GM23248 (cell line): ENCODE measurements at places on chromosomes 2 and 18.

GRCh38 chr18:44098551-44099098 is 582.1 kb upstream of the SETBP1 start:
- DNase-seq: peak; percentile 71

- no peak for DNase-seq
Observed at GRCh38 chr2:240954436-240955305, 43.7 kb upstream of the SNED1 start.

DNA sequence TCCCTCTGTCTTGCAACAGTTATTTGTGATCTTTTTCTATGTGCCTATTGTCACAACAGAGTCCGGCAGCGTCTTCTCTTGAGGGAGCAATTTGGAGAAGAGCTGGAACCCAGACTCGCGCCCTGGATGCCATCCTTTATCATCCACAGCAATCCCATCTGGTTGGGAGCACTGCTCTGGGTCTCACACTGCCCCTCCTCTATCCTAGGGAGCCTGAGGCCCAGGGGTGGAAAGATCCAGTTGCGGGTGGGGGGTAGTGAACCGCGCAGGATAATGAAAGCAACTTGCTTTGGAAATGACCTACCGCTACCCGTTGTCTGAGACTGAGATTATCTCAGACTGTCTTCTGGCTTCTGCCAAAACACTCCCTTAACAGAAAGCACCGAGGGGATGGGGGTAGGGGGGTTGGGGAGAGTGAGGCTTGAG is 713 bp downstream of the WBP1 start:
- peak; percentile 48 for DNase-seq

GRCh38 chr18:69401226-69401971 is 711 bp downstream of the DOK6 start:
- DNase-seq: peak; percentile 58

GRCh38 chr2:42217914-42218313 is 48.8 kb downstream of the EML4 start:
- no peak for DNase-seq

DNA sequence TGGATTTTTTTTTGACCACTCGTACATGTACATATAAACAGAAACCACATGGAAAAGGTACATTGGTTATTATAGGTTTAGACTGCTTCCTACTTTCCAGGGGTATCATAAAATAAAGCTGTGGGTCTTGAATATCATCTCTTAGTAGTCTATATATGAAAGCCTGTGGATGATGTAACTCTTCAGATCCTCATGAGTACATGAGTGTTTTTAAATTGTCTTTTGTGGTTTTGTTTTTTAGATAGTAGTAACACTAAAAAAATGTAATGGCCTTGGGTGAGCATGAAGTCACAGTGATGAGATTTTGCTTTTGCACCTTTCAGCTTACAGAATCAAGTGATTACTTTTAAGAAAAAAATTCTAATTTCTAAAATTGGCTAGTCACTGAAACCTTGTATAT is 80.2 kb downstream of the RAB3GAP1 start:
- DNase-seq: peak; percentile 81

GRCh38 chr2:240435457-240435947 is at the start of gene GPC1:
Gene GPC1 (plus strand): TSS chr2:240435663. CDS start chr2:240435919, 256 bp downstream.
- peak; percentile 90 for DNase-seq

- DNase-seq: no peak
Observed at GRCh38 chr2:113212245-113213060, 38.7 kb downstream of the PSD4 start.

DNA sequence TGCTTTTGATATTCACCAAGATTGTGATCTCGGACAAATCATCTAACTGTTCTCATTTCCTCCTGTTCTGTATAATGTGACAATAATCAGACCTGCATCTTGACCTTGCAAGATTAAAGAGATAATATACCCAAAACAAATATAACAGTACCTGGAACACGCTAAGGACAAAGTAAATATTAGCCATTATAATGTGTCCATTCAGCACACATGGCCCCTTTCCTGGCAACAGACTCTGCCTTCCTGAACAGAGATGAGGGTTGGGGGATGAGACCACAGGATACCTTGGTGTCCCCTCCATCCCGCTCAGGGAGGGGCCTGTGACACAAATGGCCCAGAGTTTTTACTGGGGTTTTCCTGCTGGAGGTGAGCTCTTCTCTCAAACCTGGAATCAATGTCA is 143.4 kb upstream of the SERPINE2 start:
- no peak for DNase-seq

GRCh38 chr18:43869451-43870008 is 592.2 kb upstream of the SYT4 start:
- DNase-seq: peak; percentile 63

DNA sequence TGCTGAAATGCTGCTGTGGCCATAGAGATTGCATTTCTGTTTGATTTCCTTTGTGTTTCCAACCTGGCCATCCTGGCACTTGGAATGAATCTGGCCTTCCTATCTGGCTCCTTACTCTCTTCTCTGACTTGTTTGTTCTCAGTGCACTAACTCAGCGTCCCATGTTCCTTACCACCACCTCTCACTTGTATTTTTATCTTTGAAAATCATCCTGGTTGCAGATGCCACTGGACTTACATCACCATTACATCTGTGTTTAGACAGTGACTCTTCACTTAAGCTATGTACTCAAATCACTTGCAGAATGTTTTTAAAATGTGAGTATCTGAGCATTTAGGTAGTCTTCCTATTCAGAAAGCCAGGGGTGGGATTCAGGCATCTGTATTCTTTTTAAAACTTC is 239.5 kb downstream of the WDR7 start:
- peak; percentile 87 for DNase-seq

DNA sequence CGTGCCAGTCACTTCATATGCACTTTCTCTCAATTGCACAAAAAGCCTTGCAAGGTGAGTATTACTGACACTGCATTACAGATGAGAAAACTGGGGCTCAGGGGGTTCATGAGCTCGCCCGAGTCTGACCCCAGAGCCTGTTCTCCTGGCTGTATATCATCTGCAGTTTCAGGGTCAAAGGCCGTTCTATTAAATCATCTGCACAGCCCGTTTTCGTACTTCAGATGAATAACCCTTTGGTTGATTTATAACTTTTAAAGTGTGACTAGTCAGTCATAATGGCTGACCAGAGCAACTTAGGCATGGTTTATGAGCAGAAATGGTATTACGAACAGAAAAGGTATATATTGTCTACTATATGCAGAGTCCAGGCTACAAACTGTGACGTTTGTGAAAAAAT is 35.3 kb upstream of the NPAS2 start:
- no peak for DNase-seq

- no peak for DNase-seq
Observed at GRCh38 chr2:70133491-70134322, 46.4 kb downstream of the PCBP1 start.

DNA sequence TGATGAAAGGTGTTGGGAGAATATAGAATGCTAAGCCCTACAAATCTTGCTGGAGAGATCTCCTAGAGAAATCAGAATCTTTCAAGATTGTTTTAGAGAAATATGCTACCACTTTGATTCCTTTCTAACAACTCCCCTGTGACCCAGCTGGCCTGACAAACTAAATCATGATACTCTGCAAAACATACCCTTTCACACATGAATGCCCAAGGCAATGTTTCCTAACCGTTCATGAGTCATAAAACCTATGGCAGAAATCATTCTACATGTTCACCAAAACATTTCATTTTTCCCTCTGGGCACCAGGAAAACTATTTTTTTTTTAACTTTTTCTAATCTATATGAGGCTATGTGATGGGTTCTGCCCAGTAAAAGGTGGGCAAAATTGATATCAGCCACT is 77.8 kb upstream of the SETBP1 start:
- DNase-seq: peak; percentile 42

GRCh38 chr2:182043021-182043420 is 57.4 kb downstream of the PPP1R1C start:
- no peak for DNase-seq

- no peak for DNase-seq
Observed at GRCh38 chr2:233075966-233076339, 15.8 kb downstream of the INPP5D start.

- DNase-seq: peak; percentile 43
Observed at GRCh38 chr18:44590956-44591670, 89.6 kb upstream of the SETBP1 start.

DNA sequence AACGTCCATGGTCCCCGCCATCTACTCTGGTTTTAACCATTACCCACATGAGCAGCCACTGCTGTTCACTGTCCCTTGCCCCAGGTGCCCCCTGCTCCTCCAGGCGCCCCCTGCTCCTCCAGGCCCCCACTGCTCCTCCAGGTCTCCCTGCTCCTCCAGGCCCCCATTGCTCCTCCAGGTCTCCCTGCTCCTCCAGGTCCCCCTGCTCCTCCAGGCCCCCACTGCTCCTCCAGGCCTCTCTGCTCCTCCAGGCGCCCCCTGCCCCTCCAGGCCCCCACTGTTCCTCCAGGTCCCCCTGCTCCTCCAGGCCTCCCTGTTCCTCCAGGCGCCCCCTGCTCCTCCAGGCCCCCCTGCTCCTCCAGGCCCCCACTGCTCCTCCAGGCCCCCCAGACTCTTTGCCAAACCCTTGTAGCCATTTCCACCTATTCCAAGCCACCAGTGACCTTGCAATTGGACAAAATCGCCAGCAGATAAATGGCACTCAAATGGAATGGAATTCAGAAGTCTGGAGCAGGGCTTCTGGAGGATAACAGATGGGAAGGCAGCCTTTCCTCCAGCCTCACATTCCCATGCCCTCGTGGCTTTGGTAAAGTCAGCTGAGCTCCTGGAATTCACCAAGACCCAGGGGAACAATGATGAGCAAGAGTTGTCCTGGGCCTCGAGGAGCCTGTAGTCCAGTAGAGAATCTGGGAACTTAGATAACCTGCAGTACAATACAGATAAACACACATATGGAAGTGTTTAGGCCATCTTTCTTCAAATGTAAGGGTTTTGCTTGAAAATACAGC is 13.3 kb upstream of the RPL31 start:
- DNase-seq: peak; percentile 56

- no peak for DNase-seq
Observed at GRCh38 chr18:1053331-1054315, 149.0 kb downstream of the ADCYAP1 start.

GRCh38 chr18:11066038-11066437 is 83.3 kb downstream of the PIEZO2 start:
- no peak for DNase-seq

GRCh38 chr2:169743549-169743948 is 9.9 kb downstream of the KLHL23 start:
- no peak for DNase-seq

GRCh38 chr2:185044323-185044874 is 446.1 kb downstream of the ZNF804A start:
- DNase-seq: no peak

DNA sequence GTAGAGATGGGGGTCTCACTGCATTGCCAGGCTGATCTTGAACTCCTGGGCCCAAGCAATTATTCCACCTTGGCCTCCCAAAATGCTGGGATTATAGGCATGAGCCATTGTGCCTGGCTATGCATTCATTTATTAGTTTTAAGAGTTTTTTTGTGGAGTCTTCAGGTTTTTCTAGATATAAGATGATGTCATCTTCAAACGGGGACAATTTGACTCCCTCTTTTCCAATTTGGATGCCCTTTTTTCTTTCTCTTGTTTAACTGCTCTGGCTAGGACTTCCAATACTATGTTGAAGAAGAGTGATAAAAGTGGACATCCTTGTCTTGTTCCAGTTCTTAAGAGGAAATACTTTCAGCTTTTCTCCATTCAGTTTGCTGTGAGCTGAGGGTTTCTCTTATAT is 113.7 kb upstream of the PARD3B start:
- no peak for DNase-seq

GRCh38 chr2:98568161-98568956 is 40.0 kb downstream of the COA5 start:
- DNase-seq: peak; percentile 75

GRCh38 chr2:203683932-203684556 is 22.4 kb upstream of the CD28 start:
- DNase-seq: peak; percentile 95

GRCh38 chr2:219441451-219442255 is 7.0 kb downstream of the SPEG start:
- peak; percentile 87 for DNase-seq

DNA sequence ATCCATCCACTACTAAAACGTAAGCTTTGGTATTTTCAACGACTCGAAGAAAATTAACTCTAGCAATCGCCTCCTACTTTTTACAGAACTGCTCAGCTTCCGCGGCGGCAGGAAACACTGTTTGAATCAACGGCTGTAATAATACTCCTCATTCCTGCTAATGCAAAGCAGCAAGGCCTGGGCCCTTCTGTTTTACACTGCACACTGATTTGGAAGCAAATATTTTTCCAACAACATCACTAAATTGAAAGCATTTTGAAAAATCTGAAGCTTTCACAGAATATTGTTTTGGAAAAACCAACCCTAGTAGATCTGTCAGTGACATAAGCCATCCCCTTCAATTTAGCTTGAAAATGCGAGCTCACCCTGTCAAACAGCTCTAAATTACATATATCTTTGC is 261.2 kb downstream of the TXNL1 start:
- peak; percentile 57 for DNase-seq

DNA sequence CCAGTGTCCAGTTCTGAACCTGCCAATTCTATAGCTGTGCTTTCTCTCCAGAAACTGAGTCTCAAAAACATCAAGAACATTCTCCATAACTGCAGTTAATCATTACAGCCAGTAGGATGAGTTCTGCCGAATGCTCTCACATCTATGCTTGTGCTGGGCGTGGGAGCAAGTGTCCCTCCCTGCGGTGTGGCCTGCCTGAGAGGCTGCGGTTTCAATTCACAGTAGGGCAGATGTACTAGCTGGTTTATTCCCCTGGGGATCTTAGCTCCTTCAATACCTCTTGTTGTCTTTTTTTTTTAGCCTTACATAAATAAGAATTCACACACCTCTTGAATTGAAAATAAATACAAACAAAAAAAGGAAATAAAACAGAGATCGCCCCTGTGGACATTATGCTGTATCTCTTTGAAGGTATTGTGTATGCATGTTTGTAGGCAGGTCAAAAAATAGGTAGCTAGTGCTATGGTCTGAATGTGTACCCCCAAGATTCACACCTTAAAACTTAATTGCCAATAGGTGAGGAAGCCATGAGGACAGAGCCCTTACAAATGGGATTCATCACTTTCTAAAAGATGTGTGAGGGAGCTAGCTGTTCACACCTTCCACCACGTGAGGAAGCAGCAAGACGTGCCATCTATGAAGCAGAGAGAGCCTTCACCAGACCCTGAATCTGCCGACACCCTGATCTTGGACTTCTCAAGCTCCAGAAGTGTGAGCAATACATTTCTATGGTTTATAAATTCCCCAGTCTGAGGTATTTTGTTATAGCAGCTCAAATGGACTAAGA is 74.3 kb downstream of the BCL2L11 start:
- DNase-seq: no peak

GRCh38 chr18:11137400-11137799 is 12.0 kb downstream of the PIEZO2 start:
- no peak for DNase-seq

- peak; percentile 44 for DNase-seq
Observed at GRCh38 chr2:43324259-43325106, 98.1 kb upstream of the ZFP36L2 start.

- no peak for DNase-seq
Observed at GRCh38 chr2:149122516-149122915, 84.0 kb downstream of the LYPD6B start.

DNA sequence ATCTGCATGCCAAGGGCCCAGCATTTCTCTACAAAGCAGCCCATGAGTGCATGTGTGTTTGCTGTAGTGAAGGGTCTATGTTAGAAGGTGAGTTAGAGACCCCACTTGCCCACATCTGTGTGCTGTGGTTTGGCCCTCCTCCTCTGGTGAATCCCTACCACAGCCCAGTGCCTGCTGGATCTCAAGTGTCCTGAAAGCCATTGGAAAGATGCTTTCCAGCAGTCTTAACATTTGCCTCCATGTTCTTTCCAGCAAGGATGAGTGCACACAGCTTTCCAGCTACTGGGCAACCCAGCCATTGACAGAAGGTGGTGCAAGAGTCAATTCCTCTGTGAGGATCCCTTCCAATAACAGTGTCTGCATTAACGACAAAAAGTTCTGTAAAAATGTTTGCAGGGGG is 13.6 kb downstream of the CRIM1 start:
- no peak for DNase-seq
